Mesothelial cell of epicardium (in vitro differentiated cells): ENCODE measurements at places on chromosomes 16 and 17. TPM values are rescaled to one million over a fixed set of nuclear protein-coding genes. Genes with fewer than 3 reads are reported as not detected.

The PRDM7 gene
- not detected in 3 replicates for total RNA-seq

The MEOX1 gene
- total RNA-seq, result 1.2 to 1.8 TPM (median 1.2 TPM) in 3 replicates

The CCL22 gene
- not detected in 3 replicates for total RNA-seq

The GPR139 gene
- not detected in 3 replicates for total RNA-seq

The CACNG3 gene
- 0.09 TPM in 1 of 3 replicates, not detected in the others for total RNA-seq

The CLEC18B gene
- 0.29 to 1.1 TPM (median 0.89 TPM) in 3 replicates for total RNA-seq

The MYLK3 gene
- total RNA-seq, result 1.4 to 1.7 TPM (median 1.6 TPM) in 3 replicates

The C1QTNF8 gene
- total RNA-seq, result 0.20 TPM in 1 of 3 replicates, not detected in the others

GRCh38 chr16:424033-424622, 1.3 kb upstream of the RAB11FIP3 start:
- no peak for DNase-seq
- peaks cover 16% of the 10 kb centered on the region for H3K27me3 ChIP-seq
- peak overlapping the region; percentile 76 for H3K4me3 ChIP-seq
- no peak overlapping the region for H3K27ac ChIP-seq

- H3K27ac ChIP-seq, result no peak overlapping the region
- no peaks in the 10 kb centered on the region for H3K36me3 ChIP-seq
- H3K4me3 ChIP-seq, result no peak overlapping the region
- no peaks in the 10 kb centered on the region for H3K4me1 ChIP-seq
Measured at GRCh38 chr16:52680993-52681392, 134.1 kb upstream of the TOX3 start.

DNA sequence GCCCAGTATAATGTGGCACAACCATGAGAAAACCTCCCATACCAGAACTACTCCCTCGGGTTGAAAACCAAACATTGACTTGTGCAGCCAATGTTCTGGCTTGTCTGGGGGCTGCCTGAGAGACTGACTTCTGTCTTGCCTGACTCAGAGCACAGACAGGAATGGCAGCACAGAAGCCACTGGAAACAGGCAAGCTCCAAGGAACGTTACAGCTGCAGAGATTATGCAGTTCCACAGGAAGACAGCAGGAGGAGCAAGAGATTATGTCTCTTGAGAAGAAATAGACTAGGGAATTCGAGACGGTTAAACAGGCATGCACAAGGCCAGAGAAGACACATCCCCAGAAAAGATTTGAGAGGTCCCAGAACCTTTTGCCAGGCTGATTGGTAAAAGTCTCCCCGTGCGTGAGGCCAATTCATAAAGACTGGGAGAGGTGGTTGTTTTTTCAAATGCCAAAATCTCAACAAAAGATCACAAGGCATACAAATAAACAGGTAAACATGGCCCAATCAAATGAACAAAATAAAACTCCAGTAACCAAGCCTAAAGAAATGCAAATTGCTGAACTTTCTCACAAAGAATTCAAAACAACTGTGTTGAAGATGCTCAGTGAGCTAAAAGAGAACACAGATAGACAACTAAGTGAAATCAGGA, 90.6 kb upstream of the CDH5 start:
- peaks cover 11% of the 10 kb centered on the region for H3K4me1 ChIP-seq
- no peak overlapping the region for H3K4me3 ChIP-seq
- DNase-seq, result peak; percentile 34

DNA sequence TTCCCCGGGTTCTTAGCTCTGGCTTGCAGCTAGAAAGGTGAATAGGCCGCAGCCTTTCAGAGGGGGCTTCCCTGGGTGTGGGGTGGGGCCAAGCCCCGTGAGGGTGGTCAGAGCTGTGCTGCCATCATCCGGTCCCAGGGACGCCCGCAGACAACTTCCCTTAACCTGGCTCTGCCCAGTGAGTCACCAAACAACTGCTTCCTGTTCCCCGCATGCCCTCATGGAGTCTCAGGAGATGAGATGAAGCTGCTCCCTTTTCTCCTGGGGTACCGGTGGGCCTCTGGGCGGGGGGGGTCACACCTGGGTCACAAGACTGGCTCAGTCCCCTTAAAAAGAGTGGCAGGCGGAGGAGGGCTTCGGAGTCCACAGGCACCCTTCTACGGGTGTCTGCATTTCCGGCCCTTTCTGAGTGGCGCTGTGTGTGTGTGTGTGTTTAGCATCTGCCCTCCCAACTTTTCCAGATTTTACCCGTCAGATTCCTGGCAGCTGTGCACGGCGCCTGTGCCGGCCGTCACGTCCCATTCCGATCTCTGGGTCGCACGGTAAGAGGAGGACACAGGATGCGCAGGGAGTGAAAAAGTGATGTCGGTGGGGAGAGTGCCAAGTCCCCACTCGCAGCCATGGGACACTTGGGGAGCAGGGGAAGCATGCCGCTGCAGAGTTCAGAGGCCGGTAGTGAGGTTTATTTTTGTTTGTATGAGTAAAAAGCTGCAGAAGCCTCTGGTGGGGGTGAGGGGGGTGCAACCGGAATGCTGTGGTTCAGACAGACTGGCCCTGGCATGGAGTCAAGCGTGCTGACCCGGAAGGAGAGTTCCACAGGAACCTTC, 16.8 kb downstream of the HIC1 start:
- peaks cover 47% of the 10 kb centered on the region for H3K4me1 ChIP-seq
- no peak for DNase-seq
- peak overlapping the region; percentile 74 for H3K27ac ChIP-seq
- H3K36me3 ChIP-seq, result peaks cover 15% of the 10 kb centered on the region
- H3K4me3 ChIP-seq, result no peak overlapping the region
- H3K27me3 ChIP-seq, result no peaks in the 10 kb centered on the region

DNA sequence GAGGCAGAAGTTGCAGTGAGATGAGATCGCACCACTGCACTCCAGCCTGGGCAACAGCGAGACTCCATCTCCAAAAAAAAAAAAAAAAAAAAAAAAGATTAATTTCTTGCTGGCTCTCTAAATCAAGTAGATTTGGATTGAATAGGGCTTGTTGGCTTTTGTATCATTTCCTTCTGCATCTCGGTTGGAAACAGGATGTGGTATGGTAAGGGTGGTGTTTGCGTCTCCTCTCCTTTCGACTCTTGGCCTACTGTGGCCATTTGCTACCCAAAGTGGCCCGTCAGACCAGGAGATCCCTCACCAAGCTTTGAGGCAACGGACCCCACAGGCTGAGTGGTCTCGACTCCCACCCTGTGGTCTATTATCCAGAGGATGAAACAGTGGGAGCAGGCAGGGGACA, 168.0 kb upstream of the IRX3 start:
- H3K27ac ChIP-seq, result no peak overlapping the region
- H3K4me3 ChIP-seq, result no peak overlapping the region
- no peaks in the 10 kb centered on the region for H3K36me3 ChIP-seq
- H3K4me1 ChIP-seq, result peaks cover 22% of the 10 kb centered on the region
- peaks cover 44% of the 10 kb centered on the region for H3K27me3 ChIP-seq

- H3K4me3 ChIP-seq, result no peak overlapping the region
- no peak for DNase-seq
- peaks cover 45% of the 10 kb centered on the region for H3K27me3 ChIP-seq
Measured at GRCh38 chr16:15457958-15458357, 23.6 kb downstream of the BMERB1 start.

DNA sequence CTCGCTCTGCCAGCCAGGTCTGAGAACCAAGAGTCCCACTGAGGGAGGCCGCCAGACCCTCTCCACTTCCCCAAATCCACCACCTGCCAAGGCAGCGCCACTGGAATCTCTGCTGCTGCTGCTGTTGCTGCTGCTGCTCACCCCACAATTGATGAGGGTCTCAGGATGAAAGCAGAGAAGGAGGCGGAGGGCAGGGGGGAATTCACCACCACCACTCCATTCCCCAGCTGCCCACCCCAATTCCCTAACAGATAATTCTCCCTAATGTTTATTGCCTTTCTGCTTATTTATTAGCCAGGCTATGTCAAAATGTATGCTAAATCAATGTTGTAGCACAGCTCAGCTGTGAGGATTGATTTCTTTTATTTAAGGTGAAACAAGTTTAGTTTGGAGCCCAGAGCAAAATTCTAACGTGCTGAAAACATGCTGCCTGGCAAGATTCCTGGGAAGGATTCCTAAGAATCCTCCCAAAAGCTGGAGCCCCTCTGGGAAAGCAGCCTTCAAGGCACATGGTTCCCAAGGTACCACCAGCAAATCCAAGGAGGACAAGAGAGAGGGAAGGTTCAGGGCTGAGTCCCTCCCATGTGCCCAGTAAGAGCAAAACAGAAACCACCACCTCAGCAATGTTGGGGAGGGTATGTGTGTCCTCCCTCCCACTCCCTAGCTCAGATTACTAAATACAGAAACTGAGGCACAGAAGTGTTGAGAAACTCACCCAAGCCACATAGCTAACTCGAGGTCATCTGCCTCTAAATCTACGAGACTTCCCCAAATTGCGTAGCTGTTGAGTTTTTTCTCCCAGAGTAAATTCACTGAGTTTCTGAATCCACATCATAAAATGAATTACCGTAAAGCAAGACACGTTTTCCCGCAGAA, 12.2 kb upstream of the CDH5 start:
- H3K27ac ChIP-seq, result peak overlapping the region; percentile 89
- no peak for DNase-seq
- H3K4me3 ChIP-seq, result no peak overlapping the region
- peaks cover 6% of the 10 kb centered on the region for H3K27me3 ChIP-seq
- H3K4me1 ChIP-seq, result peaks cover 33% of the 10 kb centered on the region
- H3K36me3 ChIP-seq, result no peaks in the 10 kb centered on the region

DNA sequence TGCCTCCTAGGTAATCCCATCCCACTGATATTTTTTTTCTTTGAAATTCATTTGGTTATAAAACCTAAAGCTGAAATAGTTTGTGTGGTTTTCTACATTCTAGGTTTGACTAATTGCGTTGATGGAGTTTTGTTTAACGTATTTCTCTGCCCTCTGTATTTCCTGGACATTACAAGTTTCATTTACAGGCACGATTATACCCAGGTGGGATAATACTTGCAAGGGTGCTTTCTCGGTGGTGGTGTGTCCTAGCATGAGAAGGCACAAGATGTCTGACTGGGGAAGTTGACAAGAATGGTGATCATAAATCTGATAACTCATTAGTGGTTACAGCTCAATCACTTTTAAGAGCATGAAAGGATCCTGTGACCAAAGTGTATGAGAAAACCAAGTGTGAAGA, 45.0 kb downstream of the DYNLRB2 start:
- no peaks in the 10 kb centered on the region for H3K36me3 ChIP-seq
- no peak overlapping the region for H3K4me3 ChIP-seq
- H3K27me3 ChIP-seq, result peaks cover 8% of the 10 kb centered on the region
- no peak overlapping the region for H3K27ac ChIP-seq
- no peak for DNase-seq

GRCh38 chr16:89510526-89510925, 2.3 kb downstream of the SPG7 start:
- peak overlapping the region; percentile 93 for H3K4me3 ChIP-seq
- no peaks in the 10 kb centered on the region for H3K27me3 ChIP-seq
- DNase-seq, result no peak
- peaks cover 12% of the 10 kb centered on the region for H3K36me3 ChIP-seq

DNA sequence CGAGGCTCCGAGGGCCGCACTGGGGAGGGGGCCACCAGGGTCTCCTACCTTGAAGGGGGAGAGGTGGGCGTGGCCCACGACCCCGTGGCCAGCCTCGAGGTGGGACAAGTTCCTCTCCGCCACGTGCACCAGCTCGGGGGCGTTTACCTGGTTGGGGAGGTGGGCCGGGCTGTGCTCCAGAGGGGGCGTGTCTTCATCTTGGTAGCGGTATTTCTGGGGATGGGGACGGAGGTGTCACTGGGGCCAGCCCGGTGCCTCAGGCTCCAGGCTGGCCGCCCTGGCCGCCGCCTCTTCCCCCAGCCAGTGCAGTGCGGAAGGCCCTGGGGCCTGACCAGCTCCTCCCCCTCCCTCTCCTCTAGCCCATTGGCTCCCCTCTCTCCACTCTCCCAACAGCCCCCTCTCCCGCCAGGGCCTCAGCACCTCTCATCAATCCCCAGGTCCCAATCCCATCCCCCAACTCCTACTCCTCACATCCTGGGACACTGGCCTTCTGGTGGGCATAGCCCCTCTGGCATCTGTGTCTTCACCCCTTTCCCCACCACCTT, 11.5 kb downstream of the DLG4 start:
- H3K4me1 ChIP-seq, result peaks cover 67% of the 10 kb centered on the region
- H3K27me3 ChIP-seq, result no peaks in the 10 kb centered on the region
- peak overlapping the region; percentile 9 for H3K27ac ChIP-seq
- DNase-seq, result no peak
- H3K4me3 ChIP-seq, result peak overlapping the region; percentile 10

DNA sequence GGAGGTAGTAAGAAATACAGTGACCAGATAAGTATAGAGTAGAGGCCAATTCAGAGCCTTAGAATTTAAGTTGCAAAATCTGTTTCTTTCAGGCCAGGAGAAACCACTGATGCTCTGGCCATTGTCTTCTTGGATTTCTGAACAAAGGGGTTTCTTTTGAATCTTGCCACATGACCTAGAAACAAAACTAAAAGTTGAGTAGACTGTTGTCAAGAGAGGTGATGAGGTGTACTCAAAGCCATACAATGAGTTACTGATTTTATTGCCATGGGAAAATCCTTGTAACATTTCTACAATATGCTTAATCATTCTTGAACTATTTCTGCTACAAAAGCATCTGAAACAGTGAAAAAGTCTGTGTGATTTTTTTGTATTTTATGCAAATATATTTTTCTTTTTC, 881.3 kb downstream of the CDH11 start:
- H3K27ac ChIP-seq, result no peak overlapping the region
- H3K36me3 ChIP-seq, result no peaks in the 10 kb centered on the region
- H3K4me3 ChIP-seq, result no peak overlapping the region
- H3K4me1 ChIP-seq, result no peaks in the 10 kb centered on the region

- DNase-seq, result no peak
- peaks cover 12% of the 10 kb centered on the region for H3K27me3 ChIP-seq
- H3K27ac ChIP-seq, result no peak overlapping the region
Measured at GRCh38 chr16:66206363-66206762, 160.1 kb upstream of the CDH5 start.

DNA sequence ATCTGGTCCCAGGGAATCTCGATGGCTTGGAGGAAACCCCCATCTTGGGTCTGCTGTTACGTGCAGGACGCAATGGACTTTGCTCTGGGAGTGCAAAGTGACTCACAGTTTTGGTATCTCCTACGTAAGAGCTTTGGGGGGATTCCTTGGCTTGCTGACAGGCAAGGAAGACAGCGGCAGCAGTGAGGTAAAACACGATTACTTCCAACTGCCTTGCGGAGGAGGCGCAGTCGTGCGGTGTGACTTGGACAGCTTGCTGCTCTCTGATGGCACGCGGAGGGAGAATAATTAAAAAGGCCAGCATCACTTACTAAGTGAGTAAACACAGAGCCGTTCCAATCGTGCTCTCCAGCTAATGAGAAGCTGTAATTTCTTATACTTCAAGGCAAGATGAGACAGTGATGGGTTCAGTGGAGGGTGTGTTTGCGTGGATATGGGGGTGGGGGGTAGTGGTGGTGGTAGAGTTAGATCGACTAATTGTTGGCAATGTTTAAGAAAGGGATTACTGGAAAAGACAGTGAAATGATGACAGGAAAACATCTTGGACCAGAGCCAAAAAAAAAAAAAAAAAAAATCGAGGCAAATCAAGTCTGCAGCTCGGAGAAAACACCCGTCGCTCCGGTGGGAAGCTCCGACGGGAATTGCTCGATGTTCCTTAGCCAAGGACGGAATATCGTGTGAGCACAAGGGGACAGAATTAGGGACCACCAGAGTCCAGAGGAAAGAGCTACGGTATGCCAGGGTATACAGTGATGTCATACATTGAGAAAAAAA, 184.8 kb upstream of the ZFHX3 start:
- H3K4me1 ChIP-seq, result peaks cover 33% of the 10 kb centered on the region
- peaks cover 8% of the 10 kb centered on the region for H3K27me3 ChIP-seq
- H3K36me3 ChIP-seq, result no peaks in the 10 kb centered on the region
